Omental fat pad (tissue), 4 donors: ENCODE measurements at places on chromosomes 7 and 10. TPM values are rescaled to one million over a fixed set of nuclear protein-coding genes. Genes with fewer than 3 reads are reported as not detected.

The AOAH gene
- 21.1 TPM for total RNA-seq

The ITGA8 gene
- 2.2 TPM for total RNA-seq

DNA sequence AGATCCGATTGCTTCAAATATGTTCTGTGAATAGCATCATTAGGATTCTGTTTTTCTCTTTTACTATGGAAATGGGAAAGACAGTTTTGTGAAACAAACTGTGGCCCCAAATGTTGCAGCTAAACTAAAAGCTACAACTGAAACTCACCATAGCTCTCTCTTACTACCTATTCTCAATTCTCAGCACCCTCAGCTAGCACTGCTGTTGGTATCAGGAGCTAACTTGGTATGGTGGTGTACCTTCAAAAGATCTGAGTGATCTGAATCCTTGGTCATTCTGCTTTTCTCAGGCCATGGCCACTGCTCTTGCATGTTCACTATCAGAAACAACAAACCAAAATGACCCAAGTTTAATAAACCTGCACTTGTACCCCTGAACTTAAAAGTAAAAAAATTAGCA lies 1208.0 kb downstream of the SORCS1 start:
- no peak for DNase-seq

DNA sequence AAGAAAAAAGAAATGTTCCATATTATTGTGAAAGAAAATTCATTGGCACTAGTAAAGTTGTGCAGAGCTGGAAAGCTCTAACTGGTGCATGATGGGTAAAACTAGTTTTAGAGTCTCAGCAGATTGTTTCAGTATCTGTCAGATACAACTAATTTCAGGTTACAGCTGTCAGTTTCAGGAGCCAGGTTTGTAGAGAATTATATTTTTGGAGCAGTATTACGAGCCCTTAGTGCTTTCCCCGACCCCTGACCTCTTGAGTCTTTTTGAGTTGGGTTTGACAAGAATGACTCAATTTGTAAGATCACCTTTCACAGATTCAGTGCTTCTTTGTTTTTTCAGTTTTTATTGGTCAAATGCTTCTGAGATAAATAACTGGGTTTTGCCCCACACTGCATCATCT lies 366.4 kb upstream of the PLXDC2 start:
- DNase-seq, result no peak

DNA sequence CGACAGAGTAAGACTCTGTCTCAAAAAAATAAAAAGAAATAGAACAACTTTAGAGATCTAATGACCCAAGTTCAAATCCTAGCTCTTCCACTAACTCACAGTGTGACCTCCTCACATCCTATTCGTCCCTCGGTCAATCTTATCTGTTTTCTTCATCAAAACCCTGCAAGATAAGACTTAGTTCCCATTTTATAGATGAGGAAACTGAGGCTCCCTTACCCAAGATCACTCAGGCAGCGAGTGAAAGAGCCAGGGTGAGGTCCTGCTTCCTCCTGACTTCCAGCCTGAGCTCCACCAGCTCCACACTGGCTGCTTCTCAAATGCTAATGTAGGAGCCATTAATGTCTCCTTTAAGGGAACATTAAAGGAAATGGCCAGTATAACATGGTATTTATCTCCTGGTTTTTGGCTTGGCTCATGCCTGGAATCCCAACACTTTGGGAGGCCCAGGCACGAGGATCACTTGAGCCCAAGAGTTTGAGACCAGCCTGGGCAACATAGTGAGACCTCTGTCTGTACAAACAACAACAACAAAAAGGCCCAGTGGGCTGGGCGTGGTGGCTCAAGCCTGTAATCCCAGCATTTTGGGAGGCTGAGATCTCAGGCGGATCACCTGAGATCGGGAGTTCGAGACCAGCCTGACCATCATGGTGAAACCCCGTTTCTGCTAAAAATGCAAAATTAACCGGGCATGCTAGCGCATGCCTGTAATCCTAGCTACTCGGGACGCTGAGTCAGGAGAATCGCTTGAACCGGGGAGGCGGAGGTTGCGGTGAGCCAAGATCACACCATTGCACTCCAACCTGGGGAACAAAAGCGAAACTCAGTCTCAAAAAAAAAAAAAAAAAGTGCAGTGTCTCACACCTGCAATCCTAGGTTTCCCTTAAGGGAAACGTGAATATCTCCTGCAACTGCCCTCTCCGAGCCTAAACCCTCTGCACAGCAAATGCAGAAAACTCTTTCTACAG lies 3.4 kb upstream of the RHBDD2 start:
- DNase-seq, result no peak

- DNase-seq, result no peak
Measured at GRCh38 chr10:4281190-4281825, 496.3 kb upstream of the KLF6 start.

DNA sequence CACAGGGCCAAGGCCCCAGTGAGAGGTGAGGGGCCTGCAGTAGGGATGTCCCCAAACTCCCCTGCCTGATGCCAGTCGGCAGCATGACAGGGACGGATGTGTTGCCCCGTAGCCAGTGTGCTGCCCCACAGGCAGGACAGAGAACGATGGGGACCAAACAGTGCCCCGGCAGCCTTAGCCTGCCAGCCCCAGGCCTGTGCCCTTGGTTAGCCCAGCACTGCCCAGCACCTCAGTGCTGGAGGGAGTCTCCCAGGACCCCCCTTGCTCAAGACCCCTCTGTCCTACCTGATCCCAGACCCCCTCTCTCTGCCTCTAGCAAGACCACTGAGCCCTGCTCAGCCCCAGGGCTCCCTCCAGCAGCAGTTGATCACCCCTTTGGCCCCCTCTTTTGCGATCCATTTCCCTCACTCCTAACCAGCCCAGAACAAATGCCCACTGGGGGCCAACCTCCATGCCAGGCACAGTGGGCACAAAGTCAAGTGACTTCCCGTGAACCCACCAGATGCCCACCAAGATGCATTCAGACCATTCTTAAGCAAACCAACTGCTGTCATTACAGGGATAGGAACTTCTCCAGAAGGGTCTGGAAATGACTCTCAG lies 34.0 kb downstream of the OAT start:
- DNase-seq, result no peak

- DNase-seq, result no peak
Measured at GRCh38 chr7:12647364-12648219, 39.8 kb upstream of the ARL4A start.

DNA sequence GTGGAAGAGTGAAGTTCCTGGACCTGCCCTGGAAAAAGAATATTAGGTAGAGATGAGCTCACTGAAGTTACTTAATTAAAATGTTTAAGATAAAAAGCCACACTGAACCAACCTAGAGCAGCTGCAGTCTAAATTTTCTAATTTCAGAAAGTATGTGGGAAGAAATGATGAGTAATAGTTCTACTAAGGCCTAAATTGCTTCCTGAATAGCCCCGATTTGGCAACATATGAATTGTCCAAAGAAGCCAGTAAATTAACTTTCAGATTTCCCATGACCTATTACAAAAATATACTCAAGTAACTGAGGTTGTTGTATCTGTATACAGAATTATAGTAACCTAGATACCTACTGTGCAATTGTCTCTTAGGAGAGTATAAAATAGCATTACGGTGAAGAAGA lies 312.6 kb downstream of the IPMK start:
- DNase-seq, result no peak

- no peak for DNase-seq
Measured at GRCh38 chr10:121041906-121042305, 190.7 kb downstream of the WDR11 start.

GRCh38 chr7:135380351-135380750 lies 129.6 kb downstream of the CNOT4 start:
- no peak for DNase-seq

GRCh38 chr7:110853263-110853662 lies 237.7 kb upstream of the LRRN3 start:
- DNase-seq, result no peak

DNA sequence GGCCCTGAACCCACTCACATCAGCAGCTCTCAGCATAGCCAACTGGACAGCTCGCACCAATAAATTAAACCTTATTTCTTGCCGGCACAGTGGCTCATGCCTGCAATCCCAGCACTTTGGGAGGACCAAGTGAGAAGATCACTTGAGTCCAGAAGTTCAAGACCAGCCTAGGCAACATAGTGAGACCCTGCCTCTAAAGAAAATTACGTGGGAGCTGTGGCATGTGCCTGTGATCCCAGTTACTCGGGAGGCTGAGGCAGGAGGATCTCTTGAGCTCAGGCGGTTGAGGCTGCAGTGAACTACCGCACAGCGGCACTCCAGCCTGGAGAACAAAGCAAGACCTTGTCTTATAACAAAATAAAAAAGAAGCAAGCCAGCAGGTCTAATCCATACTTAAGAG lies 75.7 kb downstream of the SEPTIN14 start:
- DNase-seq, result no peak

DNA sequence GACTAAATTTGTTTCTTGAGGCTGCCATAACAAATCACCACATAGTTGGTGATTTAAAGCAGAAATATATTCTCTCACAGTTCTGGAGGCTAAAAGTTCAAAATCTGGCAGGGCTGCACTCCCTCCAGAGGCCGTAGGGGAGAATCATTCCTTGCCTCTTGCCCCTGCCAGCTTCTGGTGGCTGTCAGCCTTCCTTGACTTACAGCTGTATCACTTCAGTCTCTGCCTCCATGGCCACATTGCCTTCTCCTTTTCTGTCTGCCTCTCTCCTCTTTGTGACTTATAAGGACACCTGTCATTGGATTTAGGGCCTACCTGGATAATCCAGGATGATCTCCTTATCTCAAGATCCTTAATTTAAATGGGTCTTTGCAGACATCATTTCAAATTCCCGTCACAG lies 5.8 kb upstream of the LRRC4 start:
- DNase-seq, result no peak

- DNase-seq, result no peak
Measured at GRCh38 chr7:113404245-113404644, 285.9 kb upstream of the SMIM30 start.
